ENCODE measurements at places on chromosomes 5 and 9.

DNA sequence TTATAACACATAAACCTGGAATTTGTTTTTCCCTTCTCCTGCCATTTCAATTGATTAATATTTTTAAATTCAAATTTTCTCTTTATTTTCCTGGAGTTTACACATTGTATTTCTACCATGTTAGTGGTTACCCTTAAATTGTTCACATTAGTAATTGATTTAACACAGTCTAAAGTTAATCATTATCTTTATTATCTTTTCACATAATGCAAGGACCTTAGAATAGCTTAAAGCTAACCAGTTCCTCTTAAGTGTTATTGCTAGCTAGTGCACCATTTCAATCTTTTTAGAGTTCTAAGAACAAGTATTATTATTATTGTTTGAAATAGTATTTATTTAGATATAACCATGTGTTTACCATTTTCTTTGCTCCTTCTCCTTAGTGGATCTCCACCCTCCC is 251.2 kb upstream of the FBXL7 start:
- no peak for DNase-seq

- DNase-seq: no peak
These were observed 289.5 kb upstream of the IRX2 start for GRCh38 chr5:3041001-3041400.

DNA sequence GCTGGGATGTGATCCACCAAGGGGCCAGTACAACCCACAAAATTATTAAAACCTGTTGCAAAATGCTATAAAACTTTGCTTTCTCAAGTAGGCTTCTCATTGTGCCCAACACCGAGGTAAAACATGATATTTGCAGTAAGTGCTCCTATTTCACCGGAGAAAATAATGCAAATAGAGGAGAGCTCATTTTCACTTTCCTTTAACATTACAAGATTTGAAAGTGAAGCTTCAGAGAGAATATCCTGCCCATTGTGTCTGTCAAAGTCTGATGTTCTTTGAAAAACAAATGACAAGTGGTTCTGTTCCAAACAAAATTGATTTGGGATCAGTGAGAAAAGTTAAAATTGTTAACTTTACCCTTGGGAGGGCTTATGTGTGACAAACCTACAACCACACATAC is 287.1 kb downstream of the KCNN2 start:
- DNase-seq: no peak

DNA sequence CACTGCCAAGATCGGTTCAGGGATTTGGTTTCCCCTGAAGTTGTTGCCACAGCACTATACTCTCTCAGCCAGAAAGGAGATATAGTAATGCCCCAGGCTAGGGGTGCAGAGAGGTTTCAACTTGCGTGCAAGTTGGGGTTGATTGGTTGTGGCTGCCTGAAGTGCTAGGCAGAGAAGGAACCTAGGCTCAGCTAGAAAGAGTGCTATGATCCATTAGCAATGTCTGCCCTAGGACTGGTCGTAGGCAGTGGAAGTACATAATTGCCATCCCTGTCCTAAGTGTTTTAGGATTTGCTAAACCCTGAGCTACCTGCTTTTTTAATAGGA is 136.6 kb upstream of the SMIM23 start:
- DNase-seq: no peak

GRCh38 chr5:80037366-80037765 is 2.2 kb downstream of the THBS4 start:
- no peak for DNase-seq

- no peak for DNase-seq
These were observed 10.0 kb downstream of the FANCC start for GRCh38 chr9:95307538-95307937.

- peak; percentile 68 for DNase-seq
These were observed 15.1 kb upstream of the TNFAIP8 start for GRCh38 chr5:119340597-119341218.

DNA sequence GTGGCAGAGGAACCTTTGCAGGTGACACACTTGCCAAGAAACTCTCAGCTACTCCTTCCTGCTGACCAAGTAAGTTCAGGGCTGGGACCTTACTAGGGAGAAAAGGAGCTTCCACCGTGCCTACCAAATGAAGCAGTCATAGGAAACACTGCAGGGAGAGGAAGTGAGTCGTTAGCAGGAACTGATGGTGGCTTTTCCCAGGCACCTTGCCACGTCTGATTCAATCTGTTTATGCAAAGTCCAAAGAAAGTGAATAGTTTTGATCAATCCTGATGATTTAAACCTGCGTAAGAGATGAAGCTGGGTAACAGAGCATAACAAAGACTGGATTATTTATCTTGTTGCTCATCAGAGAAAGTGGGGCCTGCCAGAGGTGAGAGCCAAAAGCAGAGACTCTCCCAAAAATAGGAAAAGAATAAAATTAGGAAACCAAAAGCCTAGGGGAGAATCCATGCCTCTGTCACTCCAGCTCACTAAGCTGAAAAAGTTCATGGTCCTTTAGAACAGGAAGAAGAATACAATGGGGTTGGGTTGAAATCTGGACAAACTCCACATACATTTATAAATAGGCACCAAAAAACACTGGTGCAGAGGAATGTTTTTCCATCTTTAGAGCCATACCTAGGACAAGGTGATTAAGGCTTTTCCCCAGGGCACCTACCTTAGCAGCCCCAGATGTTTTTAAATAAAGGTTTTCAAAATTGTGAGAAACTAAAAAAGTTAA is 9.3 kb upstream of the PFDN1 start:
- DNase-seq: peak; percentile 15

- DNase-seq: peak; percentile 44
These were observed 1.1 kb upstream of the GNPDA1 start for GRCh38 chr5:142013734-142014521.

GRCh38 chr9:34547960-34548611 is 25.3 kb upstream of the ENHO start:
- DNase-seq: peak; percentile 56

- no peak for DNase-seq
These were observed 67.1 kb downstream of the LHX2 start for GRCh38 chr9:124078641-124079040.
